Spinal cord (tissue), 10 donors: ENCODE measurements at places on chromosomes 6 and 20.

DNA sequence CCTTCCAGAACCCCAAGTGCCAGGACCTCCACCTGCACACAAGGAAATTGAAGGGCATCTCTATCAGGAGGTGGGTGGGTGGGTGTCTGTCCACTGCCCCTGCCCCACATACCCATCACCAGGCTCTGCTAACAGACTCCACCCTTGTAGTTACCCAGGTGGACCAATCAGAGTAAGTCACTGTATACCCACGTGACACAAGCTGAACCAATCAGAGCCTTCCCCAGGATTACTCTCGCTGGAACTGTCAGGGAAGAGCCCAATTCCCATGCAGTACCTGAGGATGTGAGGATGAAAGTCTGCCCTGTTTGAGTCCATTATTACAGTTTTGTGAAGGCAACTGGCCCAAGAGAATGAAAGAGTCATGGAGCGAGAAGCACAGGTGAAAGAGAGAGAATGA is 4.2 kb downstream of the OCSTAMP start:
- DNase-seq, result no peak

DNA sequence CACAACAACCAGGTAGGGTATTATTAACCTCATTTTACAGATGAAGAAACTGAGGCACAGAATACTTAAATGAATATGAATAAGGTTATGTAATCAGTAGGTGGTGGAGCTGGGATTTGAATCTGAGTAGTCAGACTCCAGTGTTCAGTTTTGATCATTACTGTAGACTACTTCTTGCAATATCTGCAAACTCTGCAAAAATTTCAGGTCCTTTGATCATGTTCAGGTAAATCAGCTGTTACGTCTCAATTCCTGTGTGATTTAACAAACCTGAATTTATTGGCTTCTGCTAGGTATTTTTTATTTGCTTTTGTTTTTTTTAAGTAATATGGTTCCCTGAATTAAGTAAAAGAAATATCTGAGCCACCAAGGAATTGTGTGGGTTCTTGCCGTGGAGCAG is 70.7 kb upstream of the NOTCH4 start:
- DNase-seq, result no peak

- DNase-seq, result no peak
These were observed 264.0 kb downstream of the FOXA2 start for GRCh38 chr20:22320245-22320915.

GRCh38 chr20:24683676-24684075 is 214.2 kb downstream of the SYNDIG1 start:
- no peak for DNase-seq

DNA sequence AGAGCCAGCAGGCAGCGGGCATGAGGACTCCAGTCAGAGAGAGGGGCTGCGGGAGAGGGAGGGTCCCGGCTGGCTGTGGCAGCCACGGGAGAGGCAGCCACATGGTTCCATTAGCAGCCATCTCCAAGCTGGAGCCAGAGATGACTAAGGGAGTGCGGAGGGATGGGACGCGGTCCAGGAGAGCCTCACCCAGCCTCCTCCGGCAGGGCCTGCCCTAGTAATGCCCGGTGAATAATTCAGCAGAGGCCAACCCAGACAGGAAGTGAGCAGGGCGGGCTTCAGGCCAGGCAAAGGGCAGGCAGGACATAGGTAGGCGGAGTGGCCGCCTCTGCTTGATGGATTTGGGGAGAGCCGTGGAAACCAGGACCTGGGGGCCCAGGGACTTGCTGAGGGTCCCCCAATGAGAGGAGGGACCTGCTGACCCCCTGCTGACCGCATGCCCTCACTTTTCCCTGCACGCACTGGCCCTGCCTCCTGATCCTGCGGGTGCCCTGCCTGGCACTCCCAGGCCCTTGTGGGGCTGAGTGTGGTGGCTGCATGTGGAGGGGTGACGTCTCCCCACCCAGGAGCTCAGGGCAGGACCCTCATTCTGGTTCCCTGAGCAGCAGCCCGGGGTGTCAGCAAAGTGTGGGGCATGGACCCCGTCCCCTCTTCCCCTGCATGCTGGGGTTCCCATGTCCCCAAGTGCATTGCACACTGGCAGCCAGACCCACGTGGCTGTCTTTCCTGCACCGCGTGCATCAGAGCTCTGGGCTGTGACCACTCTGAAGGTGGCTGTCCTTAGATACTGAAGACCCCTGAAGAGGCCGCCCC is 51.8 kb upstream of the SLCO4A1 start:
- DNase-seq, result no peak

- no peak for DNase-seq
These were observed 404.1 kb downstream of the FOXA2 start for GRCh38 chr20:22180244-22180643.

GRCh38 chr6:168314948-168315347 is 4.6 kb downstream of the DACT2 start:
- peak; percentile 82 for DNase-seq

DNA sequence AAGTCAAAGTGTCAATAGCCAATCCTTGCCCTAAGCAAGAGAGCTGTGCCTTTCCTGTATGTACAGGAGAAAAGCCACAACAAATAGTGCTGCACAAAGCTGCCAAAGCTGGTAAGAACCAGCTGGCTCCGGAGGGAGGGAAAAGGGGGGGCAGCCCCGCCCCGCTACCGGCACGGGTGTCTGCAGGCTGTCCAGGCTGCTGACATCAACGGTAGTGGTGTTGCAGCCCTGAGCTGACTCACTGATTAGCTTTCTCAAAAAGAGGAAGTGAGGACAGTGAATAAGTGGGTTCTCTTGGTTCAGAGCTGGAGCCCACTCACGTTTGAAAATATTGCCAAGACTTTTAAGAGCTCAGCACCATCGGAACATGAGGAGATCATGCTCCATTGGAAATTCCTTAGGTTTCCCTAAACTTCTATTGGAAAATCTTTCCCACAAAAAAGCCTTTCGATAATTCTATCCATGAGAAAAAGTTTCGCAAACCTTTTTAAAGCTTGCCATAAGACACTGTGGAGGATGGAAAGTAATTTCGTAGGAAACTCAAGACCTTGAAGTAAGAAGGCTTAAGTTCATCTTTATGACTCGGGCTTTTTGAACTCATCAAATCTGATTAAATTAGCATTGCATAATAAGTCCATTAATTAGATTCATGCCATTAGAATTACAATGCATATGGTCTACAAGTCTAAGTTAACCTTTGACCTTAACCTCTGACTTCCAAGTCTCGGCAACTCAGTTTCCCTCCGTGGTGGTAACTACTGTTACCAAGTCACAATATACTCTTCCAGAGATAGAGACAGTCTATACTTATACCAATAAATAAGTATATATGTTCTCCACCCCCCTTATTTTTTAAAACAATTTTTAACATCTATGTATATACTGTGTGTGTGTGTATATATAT is 67.0 kb downstream of the TNFRSF21 start:
- DNase-seq, result peak; percentile 36

DNA sequence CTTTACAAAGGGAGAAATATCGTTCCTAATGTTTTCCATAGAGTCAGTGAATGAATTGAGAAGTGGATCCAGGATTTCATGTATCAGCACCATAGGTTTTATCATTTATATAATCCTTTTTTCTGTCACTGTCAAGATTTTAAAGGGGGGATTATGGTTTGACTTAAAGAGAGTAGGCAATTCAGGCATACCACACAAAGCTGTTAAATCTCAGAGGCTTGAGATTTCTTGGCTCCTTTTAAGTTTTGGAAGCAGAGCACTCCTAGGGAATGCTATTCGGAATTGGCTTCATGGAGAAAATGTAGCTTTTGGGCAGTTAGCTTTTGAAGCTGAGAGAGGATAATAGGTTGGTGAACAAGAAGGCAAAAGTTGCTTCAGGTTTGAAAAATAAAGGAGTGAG is 274.7 kb downstream of the SOX4 start:
- no peak for DNase-seq

DNA sequence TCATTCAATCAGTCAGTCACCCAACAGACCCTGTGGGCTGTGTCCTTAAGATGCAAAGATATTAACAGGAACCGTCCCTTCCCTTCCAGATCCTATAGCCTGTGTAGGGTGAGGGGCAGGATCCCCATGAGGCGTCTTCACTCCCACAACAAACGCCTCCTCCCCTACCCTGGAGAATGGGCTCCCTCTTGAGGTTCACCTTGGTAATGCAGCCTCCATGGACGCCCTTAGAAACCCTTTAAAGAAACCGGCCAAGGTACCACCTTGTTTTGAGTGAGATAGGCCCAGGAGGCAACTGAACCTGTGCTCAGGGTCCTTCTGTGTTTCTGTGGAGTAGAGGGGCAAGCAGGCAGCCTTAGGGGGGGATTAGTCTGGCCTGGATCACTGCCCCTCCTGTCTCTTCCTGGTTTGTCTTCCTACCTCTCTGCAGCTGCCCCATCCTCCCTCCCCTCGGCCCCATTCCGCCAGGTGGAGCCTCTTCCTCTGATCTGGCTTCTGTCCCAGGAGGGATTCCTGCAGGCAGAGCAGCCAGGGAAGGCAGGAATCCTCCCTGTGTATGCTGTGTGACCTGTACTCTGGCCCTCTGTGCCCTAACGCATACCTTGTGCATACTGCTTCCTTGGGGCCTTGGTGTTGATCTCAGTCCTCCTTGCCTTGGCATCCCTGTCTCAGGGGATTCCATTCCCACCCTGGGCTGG is 6.6 kb upstream of the GUCA1A start:
- peak; percentile 47 for DNase-seq

DNA sequence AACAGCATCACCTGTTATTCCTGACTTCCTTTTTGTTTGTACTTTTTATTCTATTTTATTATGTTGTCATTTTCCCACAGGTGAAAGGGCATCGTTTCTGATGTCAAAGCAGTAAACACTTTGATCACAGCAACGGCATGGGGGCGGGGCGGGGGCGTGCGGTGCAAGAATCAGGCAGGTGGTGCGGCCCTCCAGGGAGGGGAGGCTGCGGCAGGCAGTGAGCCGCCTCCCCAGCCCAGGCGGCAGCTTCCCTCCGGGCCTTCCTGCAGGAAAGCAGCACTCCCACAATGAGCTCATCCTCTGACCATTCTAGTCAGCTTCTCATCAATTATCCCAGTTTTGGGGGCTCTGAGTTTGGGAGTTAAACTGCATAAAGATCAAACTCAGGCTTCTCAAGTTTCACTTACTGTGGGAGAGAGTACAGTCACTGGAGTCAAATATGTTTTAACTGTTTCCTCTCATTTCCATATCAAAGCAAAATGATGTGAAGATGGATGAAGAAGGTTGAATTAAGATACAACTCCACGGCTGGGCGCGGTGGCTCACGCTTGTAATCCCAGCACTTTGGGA is 608.4 kb upstream of the AGPAT4 start:
- no peak for DNase-seq

GRCh38 chr6:142345261-142345660 is 43.5 kb downstream of the ADGRG6 start:
- DNase-seq, result no peak

DNA sequence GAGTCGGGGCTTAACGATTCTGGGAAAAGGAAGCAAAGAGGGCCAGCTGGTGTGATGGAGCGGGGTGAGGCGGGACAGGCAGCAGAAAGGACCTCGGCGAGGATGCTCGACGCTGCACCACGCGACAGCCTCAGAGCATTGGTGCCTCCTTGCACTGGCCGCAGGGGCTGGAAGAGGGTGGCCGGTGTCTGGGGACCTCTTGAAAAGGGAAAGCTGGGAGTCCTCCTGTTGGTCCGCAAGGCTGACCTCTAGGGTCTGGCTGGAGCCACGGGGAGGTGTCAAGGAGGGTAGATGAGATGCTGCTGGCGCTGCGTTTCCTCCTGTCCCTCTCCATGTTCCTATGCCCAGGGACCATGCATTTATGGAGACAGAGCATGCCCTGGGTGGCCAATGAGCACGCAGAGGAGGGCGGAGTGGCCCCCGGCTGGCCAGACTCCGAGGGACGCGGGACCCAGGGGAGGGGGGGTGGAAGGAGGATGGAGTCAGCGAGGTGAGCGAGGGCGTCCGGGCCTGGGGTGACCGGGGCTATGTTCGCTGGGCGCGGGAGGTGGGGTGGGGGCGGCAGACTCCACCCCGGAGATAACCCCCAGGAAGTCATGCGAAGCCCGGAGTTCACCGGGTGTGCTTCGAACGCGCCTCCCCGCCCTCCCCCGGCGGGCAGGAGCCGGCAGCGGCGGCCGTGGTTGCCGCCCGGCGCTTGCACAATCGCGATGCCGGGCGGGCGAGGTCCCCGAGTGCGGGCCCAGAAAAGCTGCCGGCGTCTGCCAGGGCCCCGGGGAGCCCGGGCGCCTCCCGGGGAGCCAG is at the start of gene CYP24A1:
Gene CYP24A1 (minus strand): TSS at position 334 of the 804 bp plus-strand sequence. CDS start 407 bp downstream, outside the sequence.
- peak; percentile 16 for DNase-seq

DNA sequence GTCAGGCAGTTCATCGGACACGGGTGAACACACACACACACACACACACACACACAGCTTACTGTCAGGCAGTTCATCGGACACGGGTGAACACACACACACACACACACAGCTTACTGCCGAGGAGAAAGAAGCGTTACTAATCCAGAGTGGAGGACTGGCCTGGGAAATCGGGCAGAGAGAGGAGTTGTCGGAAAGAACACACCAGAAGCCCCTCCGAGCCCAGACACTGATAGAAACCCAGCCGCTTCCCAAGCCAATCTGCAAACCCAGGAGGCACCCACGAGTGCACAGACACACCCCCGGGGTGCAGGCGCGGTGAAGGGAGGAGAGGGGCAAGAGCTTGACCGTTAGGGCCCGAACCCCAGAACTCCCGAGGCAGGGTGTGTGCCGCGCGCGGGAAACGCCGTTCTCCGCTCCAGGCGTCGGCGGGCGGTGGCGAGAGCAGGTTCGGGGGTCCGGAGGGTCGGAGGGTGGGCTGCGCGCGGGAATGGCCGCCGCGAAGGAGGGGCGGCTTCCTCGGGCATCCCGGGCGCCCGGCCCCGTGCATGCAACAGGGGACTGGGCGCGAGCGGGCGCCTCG is 636 bp downstream of the ELOVL2 start:
- peak; percentile 77 for DNase-seq

DNA sequence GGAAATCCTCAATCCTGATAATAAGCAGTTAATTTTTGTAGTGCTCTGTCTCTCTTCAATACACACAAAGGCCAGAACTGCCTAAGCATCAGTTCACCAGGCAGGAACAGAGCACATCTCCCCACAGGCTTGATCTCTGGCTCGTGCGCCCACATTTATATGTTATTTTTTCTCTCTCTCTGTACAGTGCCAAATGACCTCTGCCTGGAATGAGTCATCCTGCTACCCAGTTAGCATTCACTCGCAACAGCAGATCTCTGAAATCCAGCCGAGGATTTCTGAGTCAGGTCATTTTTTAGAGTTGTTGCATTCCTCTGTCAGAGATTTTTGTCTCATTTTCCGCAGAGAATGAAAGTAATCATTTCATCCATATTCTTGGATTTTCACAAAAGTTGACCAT is 107.1 kb downstream of the COL12A1 start:
- DNase-seq, result peak; percentile 75

- no peak for DNase-seq
These were observed 49.2 kb downstream of the FYN start for GRCh38 chr6:111823831-111824607.

- no peak for DNase-seq
These were observed 33.2 kb upstream of the PNISR start for GRCh38 chr6:99458319-99458718.

DNA sequence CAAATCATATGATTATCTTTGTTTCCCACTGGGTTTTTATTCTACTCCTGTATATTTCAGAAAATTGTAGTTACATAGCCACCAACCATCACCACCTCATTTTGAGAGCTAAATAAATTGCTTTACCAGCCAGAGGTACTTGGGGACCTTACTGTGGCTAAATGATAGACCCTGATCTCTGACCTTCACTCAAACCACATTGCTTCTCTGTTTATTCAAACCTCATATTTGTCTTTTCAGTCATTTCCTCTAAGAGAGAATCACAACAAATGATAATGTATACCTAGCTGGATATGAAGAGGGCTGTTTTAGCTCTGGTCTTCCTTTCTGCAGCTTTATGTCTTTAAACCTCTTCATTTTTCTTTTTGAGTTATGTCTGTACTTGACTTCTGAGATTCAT is 142.8 kb downstream of the ADGB start:
- DNase-seq, result no peak
